ENCODE measurements at places on chromosomes 16 and 17. TPM values are rescaled to one million over a fixed set of nuclear protein-coding genes. Genes with fewer than 3 reads are reported as not detected.

The TEX19 gene
- total RNA-seq = not detected

GRCh38 chr16:1818204-1818872, 8.3 kb downstream of the HAGH start:
- no peak for DNase-seq

DNA sequence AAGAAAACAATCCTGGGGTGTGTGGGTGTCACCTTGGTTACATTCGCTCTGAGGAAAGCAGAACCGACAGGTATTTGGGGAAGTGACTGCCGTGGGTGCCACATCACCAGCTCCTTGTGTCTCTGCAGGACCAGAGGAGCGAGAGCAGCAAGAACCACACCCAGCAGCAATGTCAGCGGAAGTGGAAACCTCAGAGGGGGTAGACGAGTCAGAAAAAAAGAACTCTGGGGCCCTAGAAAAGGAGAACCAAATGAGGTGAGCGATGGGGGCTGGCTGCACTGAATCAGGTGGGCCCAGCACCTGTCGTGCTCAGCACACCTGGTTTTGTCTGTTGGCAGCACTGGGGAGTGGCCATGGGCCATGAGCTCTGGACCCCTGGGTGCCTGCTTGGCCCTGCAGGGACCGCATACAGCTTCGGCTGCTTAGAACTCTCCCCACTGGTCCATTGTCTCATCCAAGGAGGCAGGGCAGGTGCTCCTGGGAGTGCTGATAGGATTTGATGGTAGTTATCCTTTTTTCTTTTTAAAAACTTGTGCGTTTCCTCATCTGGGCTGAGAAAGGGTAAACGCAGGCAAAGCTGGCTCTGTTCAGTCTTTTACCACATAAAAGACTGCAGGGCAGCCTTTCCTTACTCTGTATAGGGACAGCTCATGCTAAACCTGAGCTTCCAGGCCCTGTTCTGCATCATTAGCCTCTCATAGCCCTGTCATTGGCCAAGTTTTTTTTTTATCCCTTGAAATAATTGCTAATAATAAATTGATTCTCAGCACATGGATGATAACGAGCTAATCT, 29.4 kb downstream of the HMOX2 start:
- no peak for DNase-seq

- DNase-seq = no peak
Observed at GRCh38 chr16:65005696-65006095, 116.2 kb downstream of the CDH11 start.

DNA sequence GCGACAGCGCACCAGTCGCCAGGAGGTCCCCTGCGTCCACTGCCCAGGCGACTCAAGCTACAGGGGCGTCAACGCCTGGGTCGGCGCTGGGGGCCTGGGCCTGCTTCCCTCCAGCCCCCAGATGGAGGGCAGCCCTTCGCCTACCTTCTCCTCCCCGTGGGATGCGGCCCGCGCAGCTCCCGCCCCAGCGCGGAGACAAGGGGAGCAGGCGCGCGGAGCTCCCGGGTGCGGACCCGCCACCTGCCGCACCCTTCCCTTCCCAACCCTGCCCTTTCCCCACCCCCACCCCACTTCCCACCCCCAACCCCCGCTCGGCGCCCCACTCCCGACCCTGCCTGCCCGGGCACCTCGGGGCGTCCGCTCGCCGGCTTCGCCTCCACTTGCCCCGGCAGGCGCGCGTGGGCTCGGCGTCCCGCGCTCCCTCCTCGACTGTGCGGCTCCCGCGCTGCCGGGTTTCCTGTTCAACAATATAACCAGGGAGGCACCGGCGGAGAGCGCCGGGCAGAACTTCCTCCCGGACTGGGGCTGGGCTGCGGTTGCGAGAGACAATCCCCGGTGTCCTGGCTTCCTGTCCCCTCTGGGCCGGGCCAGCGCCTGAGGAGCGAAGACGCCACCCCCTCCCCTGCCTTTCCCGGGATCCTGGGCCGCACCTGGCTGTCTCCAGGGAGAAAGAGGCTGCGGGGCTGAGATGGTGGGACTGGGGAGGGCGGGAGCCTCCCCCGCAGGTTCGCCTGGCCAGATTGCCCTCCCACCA, at the start of gene ARHGAP27:
Gene ARHGAP27 (minus strand): TSS at position 466 of the 754 bp plus-strand sequence. CDS start 2,591 bp downstream, outside the sequence.
- DNase-seq = peak; percentile 80

- DNase-seq = no peak
Observed at GRCh38 chr17:47317119-47317518, 6.6 kb upstream of the EFCAB13 start.

The HS3ST3B1 gene
- 3.9 TPM for total RNA-seq

- no peak for DNase-seq
Observed at GRCh38 chr16:21157632-21158031, 842 bp upstream of the LDAF1 start.
